ENCODE measurements at places on chromosomes 3 and 15.

- DNase-seq: no peak
These were observed 201.9 kb upstream of the STRIT1 start for GRCh38 chr3:155495387-155495786.

DNA sequence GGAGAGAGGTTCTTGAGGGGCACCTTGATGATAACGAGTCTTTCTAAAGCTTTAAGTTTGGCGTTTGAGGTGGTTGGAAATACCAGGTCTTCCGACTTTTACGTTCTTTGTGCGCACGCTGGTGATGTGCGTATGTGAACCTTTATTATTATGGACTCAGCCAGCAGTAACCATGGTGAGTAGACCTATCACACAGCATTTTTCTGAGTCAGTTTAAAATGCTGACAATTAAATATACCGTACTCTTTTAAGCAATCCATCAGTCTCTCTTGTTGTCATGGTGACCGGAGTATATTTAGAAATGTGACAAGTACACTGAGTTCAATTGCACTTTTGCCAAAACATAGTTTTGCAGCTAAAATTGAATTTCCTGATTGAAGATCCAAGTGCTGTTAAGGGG is 172.2 kb downstream of the LPP start:
- DNase-seq: no peak

DNA sequence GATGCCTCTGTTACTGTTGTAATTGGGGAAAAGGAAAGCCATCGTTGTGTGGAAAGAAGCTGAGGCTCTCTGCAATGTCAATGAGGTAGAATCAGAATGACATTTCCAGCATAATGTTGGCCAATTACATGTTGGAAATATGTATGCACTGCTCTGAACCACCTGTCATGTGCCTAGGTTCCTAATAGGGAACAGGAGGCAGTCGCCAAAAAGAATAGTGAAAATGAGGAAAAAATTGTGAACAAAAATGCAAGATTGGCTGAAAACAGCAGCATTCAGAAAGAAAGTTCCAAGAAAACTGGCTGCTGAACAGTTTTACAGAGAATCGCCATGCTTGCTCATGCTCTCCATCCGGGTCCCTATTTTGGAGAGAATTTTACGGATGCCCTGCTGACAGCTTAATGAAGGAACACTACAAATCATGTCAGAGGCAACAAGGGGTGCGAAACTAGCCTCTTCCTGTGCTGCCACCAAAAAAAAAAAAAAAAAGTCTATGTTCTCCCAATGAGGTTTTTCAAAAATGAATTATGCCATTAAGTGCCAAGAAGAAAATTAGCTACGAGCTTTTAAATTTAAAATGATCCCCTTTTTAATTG is 305.9 kb upstream of the ARRDC4 start:
- no peak for DNase-seq

GRCh38 chr15:77508541-77509243 is 88.0 kb downstream of the HMG20A start:
- no peak for DNase-seq

DNA sequence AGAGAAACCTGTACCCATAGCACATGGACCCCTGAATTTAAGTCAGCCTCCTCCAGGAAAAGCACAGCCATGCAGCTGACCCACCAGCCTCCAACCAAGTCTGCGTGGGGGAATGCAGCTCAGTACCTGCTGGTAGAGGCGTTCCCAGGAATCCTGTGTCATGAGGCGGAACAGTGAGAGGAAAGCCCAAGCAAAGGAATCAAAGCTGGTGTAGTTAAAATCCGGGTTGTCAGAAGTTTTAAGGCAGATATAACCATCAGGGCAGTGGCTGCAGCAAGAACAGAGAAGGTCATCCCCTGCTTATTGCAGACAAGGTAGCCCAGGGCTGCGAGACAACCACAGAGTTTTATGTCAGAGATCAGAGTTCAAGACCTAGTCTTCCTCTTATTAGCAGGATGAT is 59.1 kb downstream of the SCN10A start:
- no peak for DNase-seq

DNA sequence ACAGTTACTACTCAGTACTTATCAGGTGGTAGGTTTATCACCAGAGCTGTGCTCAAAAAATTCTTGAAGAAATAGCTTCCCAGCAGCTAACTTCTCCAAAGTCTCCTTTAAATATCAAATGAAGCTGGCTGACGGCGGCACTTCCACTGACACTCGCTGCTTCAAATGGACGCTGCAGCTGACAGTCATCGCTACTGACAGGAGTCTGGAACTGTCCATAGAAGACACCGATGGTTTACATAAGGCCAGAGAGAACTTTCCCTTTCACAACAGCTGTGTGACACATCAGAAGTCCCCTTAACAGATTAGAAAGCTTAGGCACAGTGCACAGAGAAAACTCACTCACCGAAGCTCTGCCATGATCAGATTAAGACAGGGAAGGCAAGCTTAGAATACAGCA is 270.2 kb downstream of the SHOX2 start:
- DNase-seq: no peak

GRCh38 chr3:194304186-194304917 is 46.8 kb downstream of the CPN2 start:
- DNase-seq: no peak

DNA sequence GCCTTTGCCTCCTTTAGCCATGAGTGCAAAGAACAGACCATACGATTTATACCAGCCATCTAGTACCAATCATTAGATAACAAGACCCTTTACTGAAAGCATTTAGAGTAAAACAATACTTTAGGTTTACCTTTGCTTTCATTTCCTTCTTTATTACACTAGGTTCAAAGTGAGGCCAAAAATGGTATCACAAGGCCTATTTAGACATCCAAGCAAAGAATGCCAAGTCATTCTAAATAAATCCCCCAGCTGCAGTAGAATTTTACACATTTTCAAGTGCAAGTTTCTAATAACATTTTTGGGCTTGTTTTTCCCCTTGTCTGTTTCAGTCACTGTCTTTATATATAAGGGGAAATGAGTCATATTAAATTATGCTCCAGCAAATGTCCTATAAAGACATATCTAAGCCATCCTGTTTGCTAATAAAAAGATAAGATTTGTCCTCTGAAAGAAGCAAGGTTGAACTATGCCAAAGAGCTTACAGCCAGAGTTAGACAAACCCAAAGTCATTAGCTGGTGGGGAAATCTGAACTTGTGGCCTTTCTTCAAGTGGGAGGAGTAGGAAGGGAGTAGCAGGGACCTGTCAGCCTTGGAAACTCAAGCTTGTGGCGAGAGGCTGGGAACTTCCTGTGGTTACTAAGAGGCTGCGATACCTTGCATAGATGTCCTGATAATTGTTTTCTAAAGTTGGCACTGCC is 232.7 kb downstream of the MECOM start:
- DNase-seq: no peak

DNA sequence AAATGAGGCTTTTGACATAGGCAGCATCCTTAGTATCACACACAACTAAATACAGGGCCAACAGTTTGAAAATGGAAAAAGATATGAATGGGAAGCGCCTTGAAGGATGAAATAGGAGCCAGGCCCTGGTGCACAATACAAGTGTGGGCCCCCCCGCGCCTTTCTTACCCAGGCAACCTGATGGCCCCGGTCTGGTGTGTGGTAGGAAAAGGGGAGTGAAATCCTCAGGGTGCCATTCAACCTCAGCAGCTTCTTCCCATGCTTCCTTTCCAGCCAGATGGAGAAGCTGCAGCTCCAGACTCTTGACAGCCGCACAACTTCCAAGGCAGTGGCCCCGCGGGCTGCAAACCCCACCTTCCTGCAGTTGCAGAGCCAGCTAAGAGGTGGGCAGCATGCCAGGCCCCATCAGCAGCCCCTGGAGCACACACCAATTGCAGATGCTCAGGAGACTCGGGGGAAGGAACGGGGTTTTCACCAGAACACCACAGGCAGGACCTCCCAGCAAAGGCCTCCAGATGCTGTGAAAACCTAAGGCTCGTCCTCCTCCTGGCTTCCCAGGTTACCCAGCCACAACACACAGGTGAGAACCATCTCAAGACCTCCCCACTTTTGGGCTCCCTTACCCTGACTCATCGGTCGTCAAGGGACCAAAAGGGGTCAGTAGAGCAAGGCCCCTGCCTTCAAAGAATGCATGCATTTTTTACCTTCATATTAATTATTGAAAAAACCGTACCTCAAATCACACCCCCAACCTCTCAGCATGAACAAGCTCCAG is 101.6 kb downstream of the CPN2 start:
- no peak for DNase-seq

- no peak for DNase-seq
These were observed 140.4 kb upstream of the GALNT15 start for GRCh38 chr3:16033889-16034687.

DNA sequence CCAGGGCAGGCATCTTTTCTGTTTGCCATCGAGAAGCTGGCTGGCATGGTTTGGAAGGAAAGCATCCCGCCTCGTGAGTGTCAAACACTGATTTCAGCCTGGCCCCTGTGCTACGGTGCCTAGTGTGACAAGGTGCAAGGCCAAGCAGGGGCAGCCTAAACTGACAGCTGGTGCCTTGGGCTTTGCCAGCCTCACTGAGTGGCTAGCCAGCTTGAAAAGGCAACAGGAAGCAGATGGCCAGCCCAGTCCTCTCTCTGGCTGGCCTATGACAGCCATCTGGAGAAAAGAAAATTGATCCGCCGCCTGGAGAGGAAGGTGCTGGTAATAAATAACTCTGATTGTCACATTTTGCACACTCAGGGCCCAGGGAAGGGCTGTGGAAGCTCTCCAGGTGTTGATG is 52.2 kb downstream of the C3orf85 start:
- DNase-seq: peak; percentile 91

GRCh38 chr3:17967953-17968607 is 225.6 kb upstream of the TBC1D5 start:
- DNase-seq: no peak

DNA sequence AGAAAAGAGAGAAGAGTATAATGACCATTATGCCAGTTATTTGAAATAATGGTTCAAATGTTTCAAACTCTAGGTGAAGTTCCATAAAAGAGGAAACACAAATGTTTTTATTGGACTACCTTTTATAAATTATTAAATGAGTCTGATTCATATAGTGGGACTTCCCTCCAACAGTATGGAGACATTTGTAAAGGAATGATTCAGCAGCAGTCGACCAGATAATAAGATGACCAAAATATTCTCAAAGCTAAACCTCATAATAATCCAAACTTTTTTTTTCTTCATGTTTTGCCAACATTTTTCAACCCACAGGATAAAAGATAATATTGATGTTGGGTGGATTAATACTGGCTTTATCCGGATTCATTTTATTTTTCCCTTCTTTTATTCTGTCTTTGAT is 18.8 kb downstream of the TIPARP start:
- no peak for DNase-seq

DNA sequence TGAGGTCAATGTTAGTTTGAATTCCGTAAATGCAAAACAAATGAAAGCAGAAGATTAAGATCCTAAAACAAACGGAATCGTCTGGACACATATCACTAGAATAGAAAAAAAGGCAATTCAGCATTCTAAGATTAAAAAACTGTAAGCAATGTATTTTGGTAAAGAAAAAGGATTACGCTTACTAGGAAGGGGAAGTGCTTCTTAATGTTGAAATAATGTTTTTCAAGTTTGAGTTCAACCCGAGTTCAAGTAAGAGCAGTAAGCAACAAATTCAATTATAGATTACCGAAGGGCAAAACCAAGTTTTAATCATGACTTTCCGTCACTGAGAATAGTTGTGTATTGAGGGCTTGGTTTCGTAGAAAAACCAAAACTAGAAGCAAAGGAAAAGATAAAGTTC is 637 bp downstream of the CIP2A start:
- no peak for DNase-seq

GRCh38 chr15:52021128-52021671 is 2.2 kb downstream of the MAPK6 start:
- peak; percentile 74 for DNase-seq

GRCh38 chr15:92100301-92100700 is 246.8 kb downstream of the SLCO3A1 start:
- DNase-seq: no peak

GRCh38 chr3:171646357-171647133 is 163.7 kb downstream of the PLD1 start:
- DNase-seq: peak; percentile 58

GRCh38 chr15:84575493-84575892 is 25.3 kb upstream of the ZSCAN2 start:
- DNase-seq: no peak

DNA sequence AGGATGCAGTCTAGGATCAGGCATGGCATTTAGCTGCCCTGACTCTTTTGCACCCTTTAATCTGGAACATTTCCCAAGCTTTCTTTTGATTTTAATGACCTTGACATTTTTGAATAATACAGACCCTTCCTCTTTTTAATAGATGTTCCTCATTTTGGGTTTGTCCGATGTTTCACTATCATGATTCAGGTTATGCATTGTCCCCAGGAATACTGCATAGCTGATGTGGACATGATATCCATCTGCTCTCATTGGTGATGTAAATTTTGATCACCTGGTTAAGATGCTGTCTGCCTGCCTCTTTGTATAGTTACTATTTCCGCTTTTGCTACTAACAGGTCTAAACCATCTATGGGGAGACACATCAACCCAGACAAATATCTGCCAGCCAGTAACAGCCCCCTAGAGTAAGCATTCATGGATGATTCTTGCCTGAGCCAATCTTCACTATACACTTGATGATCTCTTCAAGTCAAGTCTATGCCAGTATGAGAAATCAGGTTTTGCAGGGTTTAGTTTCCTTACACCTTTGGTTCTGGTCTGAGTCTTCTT is 50.6 kb upstream of the ULK4 start:
- DNase-seq: peak; percentile 46

- DNase-seq: peak; percentile 3
These were observed 121.8 kb downstream of the ADAMTSL3 start for GRCh38 chr15:83775738-83776137.

GRCh38 chr3:13012221-13012691 is 61.0 kb downstream of the IQSEC1 start:
- DNase-seq: no peak

DNA sequence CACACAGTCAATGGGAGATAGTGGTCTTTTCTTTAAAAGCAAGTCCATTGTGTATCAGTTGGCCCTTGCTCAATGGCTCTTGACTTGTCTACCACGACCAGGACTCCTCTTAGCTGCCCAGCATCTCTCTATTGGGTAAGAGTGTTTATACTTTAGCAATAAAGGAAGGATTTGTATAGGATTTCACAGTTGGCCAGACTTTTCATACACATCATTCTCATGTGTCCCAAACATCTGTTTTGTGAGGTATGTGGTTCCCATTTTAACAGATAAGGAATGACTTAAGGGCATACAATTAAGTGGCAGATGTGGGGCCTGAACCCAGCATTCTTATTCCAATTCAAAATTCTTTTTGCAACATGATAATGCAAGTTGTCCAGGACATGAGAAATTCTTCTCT is 191.5 kb downstream of the CHST2 start:
- no peak for DNase-seq

- no peak for DNase-seq
These were observed 58.6 kb downstream of the SIDT1 start for GRCh38 chr3:113590983-113591382.

- DNase-seq: no peak
These were observed 7.1 kb downstream of the CSPG5 start for GRCh38 chr3:47571391-47572175.

- DNase-seq: no peak
These were observed 82.0 kb downstream of the LYSMD4 start for GRCh38 chr15:99651023-99651807.

- no peak for DNase-seq
These were observed 42.9 kb downstream of the CCR3 start for GRCh38 chr3:46284981-46285683.
